NCI-H510A (cell line): ENCODE measurements at places on chromosomes 6 and 20.

DNA sequence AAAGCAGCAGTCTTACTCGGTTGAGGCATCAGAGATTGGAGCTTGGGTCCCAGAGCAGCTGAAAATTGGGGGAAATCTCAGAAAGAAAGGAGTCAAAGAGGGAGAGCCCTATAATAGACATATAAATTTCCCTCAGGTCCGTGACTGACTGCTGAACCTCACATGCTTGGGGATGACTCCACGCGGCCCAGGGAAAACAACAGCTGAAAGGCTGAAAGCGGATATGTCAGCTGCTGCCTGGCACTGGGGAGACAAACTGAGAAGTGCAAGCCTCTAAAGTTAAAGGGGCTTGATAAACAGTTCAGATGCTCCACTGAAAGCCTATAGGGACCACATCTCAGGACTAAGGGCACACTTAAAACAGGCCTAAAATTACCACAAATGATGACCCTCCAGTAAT lies 255.9 kb upstream of the RIN2 start:
- DNase-seq = no peak

GRCh38 chr20:54231036-54231435 lies 23.1 kb downstream of the PFDN4 start:
- no peak for DNase-seq

DNA sequence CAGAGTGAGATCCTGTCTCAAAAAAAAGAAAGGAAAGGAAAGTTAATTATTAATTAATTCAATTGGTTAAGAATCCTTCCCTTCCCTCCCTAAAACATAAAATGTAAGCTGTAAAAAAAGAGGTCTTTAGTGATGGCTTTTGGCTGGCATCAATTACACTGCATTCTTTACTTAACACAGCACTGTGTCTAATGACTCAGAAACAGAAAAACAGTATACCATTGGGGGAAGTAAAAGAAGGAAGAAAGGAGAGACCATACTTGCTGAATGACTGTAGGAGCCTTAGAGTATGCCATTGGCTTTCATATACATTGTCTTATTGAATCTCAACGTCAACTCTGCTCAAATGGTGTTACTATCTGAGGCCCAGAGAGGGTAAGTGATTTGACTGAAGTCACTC lies 18.3 kb upstream of the CITED2 start:
- DNase-seq = no peak

- DNase-seq = no peak
Observed at GRCh38 chr20:8326191-8326590, 194.1 kb downstream of the PLCB1 start.

DNA sequence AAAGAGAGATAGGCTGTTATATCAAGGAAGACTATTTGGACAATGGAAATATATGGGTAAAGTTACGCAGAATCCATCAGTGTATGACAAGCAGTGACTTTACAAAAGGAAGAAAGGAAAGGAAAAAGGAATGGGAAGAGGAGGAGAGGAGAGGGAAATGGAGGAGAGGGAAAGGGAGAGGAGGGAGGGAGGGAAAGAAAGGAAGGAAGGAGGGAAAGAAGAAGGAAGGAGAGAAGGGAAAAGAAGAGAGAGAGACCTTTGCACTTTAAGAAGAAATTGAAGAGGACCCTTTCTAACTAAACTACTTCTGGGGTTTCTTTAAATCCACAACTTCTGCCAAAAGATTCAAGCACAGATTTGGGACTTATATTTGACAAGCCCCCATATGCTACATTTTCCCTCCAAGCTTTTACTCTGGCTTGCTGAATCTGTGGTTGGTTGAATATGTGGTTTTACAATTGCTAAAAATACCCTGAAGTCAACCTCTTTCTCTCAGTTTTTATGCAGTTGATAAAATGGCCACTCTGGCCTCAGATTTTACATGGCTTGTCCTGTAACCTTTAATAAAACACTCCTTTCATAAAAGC lies 120.8 kb upstream of the RAB32 start:
- DNase-seq = no peak

- no peak for DNase-seq
Observed at GRCh38 chr6:33343953-33344611, 26.5 kb upstream of the ZBTB22 start.

DNA sequence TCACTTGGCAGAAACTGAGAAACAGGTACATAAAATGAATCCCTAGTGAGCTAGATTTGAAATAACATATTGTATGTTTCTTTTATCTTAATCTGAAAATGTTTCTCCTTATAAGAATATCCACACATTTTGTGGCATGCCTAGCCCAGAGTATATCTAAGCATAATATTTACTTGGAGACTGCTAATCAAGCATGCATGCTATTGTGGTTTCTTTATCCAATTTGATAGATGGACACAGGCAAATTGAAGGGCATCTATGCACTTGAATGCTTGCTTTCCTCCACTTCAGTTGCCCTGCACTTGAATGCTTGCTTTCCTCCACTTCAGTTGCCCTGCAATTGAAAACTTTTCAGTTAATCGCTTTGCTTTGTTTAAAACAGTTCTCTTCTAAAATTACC lies 729.8 kb downstream of the TBC1D32 start:
- no peak for DNase-seq

GRCh38 chr6:71420095-71420692 lies 131.6 kb downstream of the OGFRL1 start:
- DNase-seq = peak; percentile 24

DNA sequence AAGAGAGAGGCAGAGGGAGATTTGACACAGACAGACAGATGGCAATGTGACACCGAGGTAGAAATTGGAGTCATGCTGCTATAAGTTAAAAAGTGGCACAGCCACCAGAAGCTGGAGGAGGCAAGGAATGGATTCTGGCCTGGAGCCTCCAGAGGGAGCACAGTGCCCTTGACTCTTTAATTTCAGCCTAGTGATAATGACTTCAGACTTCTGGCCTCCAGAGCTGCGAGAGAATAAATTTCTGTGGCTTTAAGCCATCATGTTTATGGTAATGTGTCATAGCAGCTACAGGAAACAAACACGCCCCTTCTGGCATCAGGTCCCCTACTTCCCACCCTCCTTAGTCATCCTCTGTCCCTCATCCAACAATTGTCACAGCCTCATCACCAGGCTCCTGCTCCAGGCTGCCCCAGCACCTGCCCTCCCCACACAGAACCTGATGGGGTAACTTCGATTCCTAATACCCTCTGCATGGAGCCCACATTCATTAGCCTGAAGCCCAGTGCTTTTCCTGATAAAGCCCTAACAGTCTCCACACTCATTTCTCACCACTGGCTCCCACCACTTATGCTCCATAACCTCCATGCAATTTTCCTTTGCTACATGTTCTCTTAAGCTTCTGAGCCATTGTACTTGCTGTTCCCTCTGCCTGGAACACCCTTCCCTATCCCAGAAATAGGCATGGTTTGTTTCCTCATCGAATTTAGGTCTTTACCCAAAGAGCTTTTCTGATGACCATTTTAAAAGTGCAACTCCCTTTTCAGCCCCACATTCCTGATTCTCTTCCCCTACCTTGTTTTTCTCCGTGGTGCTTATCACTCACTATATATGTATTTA lies 69.7 kb upstream of the TOX2 start:
- DNase-seq = no peak
